NCI-H345 (cell line): ENCODE measurements at places on chromosomes 12 and 14.

GRCh38 chr12:45247589-45247988 lies 31.7 kb downstream of the ANO6 start:
- no peak for DNase-seq

- DNase-seq = no peak
Observed at GRCh38 chr14:75049731-75050201, 1.5 kb downstream of the MLH3 start.

DNA sequence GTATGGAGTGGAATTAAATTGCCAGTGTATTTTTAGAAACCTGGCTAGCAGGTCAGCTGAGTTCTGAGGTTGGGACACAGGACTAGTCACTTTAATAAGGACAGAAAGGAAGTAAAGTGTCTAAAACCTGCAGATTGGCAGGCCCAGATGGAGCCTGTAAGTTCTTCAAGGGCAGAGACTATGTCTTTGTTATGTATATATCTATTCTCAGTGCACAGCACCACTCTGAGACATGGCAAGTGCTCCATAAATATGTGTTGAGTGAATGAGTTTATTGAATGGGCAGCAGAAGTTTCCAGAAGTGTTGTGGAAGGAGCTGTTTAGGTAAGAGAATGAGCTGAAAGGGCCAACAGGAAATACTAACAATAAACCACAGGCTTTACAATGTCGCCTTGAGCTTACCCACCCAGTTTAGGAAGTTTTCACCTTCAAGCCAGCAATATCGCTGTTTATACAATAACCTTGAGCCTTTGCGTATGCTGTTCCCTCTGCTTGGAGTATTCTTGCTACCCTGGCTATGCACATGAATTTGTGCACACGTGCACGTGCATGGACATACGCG lies 109.5 kb upstream of the TMPO start:
- no peak for DNase-seq

DNA sequence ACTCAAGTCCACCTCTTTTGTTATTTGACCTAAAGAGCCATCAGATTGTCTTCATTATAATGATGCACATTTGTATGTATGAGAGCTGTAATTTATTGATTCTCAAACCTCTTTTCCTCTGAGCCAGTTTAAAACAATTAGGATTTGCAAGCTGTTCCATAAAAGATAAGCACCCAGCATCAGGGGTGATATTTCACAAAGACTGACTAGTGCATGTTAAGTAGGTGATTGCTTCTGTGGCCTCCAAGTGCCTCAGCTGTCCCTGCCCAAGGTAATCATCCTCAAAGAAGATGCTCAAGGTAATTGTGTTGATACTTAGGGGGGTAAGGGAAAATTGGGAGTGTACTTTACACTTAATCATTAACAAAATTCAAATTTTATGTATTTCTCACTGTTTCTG lies 18.2 kb downstream of the CEP128 start:
- no peak for DNase-seq

DNA sequence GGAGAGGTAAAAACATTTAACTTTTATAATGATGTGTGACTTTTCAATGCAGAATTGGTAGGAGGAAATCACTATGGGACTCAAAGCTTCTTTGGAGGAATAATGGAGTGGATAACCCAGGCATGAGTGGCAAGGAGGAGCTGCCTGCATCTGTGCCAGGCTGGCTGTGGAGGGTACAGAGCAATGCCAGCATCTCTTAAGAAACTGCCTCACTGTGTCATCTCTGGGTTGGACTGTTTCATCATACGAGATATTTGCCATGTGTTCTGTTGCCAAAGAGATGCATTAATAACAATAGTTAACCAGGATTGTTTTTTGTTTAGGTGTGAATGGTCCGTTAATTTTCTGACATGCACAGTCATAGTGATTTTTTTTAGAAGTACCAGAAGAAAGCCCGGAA lies 183.7 kb upstream of the NTF3 start:
- DNase-seq = no peak

DNA sequence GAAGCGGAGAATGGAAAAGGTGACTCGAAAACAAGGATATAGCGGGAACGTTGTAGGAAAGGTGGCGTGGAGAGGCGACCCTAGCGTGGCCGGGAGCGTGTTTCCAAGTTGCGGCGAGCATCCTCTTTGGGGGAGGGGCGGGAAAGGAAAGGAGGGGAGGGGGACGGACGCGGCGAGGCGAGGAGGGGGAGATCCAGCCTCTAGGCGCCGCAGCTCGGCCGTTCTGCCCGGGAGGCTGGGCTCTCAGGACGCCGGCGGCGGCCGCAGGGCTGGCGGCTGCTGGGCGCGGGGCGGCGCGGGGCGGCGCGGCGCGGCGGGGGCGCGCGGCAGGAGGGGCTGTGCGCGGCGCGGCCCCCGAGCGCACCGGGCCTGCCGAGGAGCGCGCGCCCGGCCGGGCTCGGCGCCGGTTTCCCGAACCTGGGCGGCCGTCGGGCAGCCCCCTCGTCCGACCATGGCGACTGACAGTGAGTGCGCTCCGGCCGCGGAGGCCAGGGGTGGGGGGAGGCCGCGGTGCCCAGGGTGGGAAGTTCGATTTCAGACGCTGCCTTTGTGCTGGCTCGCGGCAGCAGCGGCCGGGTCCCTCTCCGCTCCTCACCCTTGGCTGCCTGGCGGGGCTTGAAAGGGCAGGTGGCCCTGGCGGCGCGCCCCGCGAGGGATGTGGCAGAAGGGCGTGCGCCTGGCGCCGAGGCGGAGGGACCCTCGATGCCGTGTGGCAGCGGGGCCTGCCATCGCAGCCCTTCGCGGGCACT lies 50.3 kb downstream of the SNAPC1 start:
- DNase-seq = peak; percentile 26

GRCh38 chr14:75941030-75941429 lies 40.8 kb downstream of the TGFB3 start:
- DNase-seq = no peak

DNA sequence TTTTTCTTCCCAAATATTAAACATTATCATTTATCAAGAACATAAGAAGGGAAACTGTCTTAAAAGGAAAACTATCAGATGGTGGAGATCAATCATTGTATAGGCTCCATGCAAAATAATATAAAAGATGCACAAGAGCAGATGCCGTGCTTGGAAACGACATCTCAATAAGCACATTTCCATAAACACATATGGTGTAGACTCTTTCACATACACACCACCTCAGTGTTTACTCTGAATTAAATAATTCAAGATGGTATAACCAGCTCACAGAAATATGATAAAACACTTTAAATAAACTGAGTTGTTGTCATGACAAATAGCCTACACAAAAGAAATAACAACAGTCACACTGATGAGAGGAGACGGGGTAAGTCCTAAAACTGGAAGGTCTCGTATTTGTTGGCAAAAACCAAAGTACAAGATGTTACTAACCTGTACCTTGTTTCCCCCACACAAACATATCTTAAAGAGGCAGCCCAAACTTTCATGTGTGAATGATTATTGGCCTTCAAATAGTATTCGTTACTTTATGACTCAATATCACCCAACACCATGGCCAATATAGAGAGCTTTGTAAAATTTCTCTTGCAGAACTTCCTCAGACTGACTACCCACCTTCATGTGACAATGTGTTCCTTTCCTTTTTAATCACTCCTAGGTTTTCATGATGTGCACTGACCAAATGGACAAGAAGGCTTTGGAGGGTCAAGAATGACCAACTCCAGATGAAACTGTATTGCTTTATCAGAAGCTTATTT lies 48.6 kb upstream of the TMPO start:
- no peak for DNase-seq

- DNase-seq = no peak
Observed at GRCh38 chr14:55936691-55937090, 181.5 kb upstream of the PELI2 start.

DNA sequence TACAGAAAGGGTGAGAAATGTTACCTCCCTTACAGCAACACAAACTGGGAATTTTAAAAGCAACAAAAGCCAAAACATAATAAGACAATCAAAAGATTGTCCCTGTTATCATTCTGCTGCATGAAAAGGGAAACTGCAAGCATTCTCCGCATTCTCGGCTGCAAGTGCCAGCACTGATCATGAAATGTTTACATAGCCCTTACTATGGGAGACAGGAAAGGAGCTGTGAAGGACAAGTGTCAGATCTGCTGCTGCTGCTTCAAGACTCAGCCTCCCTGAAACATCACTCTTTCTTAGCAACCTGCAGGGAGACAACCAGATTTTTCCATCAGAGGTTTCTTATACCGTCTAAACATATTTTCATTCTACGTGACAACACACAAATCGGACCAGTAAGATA lies 20.1 kb downstream of the DENND5B start:
- no peak for DNase-seq

GRCh38 chr14:69877492-69877891 lies 1.7 kb upstream of the SMOC1 start:
- peak; percentile 66 for DNase-seq

GRCh38 chr14:72618424-72618823 lies 275.5 kb downstream of the DPF3 start:
- no peak for DNase-seq

DNA sequence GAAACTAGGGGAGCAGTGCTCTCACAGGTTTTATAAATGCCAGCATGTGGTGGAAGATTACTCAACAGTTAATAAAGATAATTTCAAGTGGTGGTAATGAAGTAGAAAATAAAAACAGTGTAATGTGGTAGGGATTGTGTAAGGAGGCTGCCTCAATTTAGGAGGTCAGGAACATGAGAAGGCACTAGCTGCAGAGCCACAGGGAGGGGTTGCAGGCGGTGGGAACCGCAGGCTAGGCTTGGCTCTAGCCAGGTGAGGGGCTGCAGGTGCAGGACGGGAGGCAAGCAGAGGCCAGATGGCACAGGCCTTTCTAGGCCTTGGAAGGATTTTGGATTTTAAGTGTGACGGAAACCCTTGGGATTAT lies 768 bp downstream of the METTL25 start:
- peak; percentile 45 for DNase-seq

DNA sequence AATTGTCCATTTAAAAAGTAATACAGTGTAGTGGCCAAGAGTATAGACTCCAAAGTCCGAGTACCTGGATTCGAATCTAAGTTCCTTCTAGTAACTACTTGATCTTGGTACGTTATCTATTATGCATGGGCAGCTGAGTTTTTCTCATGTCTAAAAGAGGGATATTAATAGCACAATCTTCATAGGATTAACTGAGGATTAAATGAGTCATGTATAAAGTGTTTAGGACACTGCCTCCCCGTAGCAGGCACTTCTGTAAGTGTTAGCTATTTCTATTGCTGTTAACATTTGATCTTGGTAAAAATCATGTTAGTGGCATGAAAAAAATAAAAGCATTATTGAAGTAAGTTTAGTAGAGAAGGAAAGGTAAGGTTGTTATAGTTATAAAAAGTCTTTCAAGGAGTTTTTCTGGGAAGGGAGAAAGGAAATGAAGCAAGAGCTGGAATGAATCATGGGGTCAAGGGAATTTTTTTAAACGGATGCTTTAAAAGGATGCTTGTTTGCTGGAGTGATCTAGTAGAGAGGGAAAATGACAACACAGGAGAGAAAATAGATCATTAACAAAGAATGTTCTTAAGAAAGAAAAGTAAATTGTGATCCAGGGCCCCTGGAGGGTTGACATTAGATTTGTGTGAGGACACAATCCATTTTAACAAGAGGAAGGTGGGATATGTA lies 502.2 kb upstream of the USP15 start:
- no peak for DNase-seq

DNA sequence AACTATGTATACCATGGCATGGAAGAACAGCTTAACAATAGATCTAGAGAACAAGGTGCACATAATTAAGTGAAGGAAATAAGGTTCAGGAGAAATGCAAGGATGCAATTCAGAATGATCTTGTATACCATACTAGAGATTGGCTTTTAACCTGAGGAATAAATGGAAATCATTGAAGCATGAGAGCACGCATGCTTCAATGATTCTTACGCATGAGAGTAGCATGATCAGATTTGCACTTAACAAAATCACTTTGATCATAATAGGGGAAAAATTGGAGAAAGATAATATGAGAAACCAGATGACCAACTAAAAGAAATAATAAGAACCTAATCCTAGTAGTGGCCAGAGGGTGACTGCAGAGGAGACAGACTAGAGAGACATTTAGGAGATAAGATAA lies 133.3 kb upstream of the FSCB start:
- DNase-seq = no peak

- peak; percentile 4 for DNase-seq
Observed at GRCh38 chr14:70527501-70528105, 7.2 kb downstream of the ADAM20 start.

GRCh38 chr12:105831372-105831771 lies 307.4 kb downstream of the NUAK1 start:
- DNase-seq = no peak
